ENCODE measurements at places on chromosomes 11 and 22.

GRCh38 chr22:45877651-45878050, 99.3 kb downstream of the WNT7B start:
- DNase-seq = no peak

GRCh38 chr22:33654173-33654895, 265.9 kb downstream of the LARGE1 start:
- no peak for DNase-seq

DNA sequence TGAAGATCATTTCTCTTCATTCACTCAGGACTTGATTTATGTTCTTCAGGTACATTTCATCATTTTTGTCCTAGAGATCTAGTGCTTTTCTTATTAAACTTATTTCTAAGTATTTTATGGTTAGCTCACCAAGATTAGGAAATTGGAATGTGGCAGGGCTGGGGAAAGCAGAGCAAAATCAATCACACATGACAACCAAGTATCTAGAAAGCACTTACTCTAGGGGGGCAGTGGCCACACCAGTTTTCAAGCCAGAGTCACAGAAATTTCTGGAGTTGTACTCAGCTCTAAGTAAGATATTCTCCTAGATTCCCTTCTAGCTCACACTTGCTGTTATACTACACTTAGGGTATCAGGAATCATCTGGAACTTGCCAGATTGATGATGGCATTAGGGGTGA, 33.3 kb upstream of the MYEOV start:
- DNase-seq = no peak

- DNase-seq = peak; percentile 35
Measured at GRCh38 chr11:32297611-32298011, 137.7 kb downstream of the WT1 start.

GRCh38 chr22:41036924-41037323, 55.5 kb upstream of the EP300 start:
- no peak for DNase-seq
